NCI-H524 (cell line): ENCODE measurements at places on chromosomes 6 and 20.
A peak's percentile ranks its signal among the peaks of the same experiment; 100 is the strongest.

DNA sequence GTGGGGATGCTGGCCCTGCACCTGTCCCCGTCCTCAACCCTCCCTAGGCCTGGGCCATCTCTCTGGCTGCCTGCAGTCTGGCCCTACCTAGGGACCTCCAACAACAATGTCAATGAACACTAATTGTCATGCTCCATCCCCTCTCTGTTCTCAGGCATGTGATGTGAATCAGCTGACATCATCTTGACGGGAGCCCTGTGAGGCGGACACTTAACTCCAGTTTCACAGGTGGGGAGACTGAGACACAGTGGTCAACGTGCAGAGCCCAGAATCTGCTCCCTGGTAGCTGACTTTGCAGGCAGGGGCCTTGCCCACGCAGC is 762 bp upstream of the TCEA2 start:
- no peak for DNase-seq

DNA sequence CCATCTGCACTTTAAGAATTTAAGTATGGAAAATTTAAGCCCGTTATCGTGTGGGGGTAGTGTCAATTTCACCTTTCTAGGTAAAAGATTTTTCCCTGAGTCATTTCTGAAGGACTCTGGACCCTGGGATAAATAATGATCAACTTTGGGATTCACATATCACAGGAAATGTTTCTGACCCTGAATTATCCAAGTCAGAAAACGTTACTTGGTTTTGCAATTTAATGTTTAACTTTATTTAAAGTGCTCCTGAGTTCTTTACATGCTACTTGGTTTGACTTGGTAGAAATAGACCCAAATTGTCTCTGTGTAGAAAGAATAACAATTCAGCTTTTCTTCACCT is 1.5 kb upstream of the SLC17A3 start:
- no peak for DNase-seq

DNA sequence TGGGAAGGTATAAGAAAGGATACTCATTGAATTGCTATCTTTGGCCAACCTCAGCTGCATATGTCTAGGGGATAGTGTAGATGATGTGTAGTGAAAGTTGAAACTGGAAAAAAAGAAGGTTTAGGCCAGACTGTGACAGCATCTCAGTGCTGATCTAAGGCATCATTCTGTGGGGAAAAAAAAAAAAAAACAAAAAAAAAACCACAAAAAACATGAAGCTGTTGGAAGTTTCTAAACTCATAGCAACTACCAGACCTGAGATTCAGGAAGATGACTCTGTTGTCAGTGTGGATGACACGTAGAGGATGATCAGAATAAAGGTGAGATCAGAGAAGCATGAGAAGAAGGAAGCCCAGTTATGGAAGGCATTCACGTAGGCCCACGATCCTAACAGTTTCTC is 100.8 kb upstream of the CNKSR3 start:
- no peak for DNase-seq

GRCh38 chr6:157789861-157790260 is 33.2 kb upstream of the SNX9 start:
- DNase-seq, result no peak

DNA sequence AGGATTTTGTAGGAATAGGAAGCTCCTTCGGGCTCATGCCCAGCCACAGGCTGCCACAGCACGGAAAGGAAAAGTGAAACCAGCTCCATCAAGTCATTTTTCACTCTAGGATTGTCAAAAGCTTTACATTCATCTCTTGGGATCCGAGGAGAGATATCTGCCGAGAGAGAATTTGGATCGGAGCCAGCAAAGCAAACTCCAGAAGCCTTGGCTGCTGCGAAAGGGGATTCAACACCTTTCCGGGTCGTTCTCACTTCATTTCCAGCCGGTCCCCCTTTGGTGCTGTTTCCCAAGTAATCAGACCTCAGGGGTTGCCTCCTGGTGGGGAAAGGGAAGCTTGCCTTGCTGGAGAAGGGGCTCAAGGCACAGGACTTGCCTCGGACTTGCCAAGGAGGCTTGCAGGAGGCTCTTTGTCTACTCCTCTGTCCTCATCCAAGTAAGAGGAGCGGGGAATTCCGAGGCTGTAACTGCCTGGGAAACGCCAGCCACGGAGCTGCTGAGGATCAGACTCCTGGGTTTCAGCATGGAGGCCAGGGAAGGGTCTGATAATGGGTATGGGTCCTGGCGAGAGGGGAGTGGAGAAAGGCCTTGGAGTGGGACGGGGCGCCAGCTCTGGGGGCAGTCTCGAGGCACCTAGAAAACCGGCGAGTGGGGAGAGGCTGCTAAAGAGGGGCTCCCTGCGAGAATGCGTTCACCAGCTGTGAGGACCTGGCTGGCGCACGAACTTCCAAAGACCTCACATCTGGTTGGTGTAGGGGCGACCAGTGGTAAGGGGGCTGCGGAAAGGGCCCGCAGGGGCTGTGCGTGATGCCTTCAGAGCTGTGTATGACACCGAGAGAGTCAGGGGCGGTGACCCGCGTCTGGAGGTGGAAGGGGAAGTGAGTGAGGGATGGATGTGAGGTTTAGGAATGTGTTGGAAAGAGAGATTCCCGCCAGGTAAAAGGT is 702 bp downstream of the ETV7 start:
- no peak for DNase-seq

DNA sequence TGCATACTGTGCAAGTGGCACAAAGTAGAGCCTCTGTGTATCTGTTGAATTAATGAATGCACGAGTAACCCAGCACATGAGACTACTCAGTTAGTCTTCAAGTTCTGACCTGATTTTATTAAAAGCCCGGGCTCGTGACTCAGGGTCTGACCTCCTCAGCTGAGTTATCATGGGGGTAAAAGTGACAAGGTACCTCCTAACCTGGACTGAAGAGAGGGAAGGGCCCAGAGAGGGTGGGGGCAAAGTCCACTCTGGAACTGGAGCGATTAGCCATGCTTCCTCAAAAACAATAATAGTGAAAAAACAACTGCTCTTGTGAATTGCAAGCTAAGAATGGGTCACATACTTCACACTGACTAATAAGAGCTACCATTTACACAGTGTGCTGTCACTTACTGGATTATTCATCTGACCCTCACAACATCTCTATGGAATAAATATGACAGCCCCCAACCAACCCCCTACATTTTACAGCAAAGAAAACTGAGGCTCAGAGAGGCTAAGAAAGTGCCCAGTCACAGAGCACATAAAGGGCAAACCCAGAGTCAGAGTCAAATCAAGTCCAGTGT is 26.7 kb downstream of the TRERF1 start:
- DNase-seq, result no peak

DNA sequence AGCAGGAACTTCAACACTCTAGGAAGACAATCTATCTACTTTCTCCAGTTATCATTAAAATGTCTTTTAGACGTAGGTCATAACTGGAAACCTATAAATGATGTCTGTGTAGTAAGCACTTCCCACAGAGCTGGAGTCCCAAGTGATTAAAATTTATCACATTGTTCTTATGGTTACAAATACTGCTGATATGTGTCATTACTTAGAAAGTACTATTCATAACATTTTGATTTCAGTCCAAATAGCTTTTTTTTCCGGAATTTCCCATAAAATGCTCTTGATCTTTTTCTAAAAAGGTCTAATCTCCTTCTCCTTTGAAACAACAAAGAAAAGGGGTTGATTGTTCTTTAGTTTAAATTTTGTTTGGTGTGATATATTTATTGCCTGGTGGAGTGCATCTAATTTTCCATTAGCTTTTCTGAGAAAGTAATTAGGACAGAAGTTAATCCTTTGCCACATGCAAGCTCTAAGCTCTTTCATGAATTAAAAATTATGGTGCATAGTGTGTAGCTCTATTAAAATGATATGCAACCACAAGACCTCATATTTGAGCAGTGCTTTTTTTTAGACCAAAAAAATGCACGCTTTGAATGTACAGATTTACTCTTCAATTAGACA is 132.7 kb upstream of the TCF21 start:
- DNase-seq, result no peak

DNA sequence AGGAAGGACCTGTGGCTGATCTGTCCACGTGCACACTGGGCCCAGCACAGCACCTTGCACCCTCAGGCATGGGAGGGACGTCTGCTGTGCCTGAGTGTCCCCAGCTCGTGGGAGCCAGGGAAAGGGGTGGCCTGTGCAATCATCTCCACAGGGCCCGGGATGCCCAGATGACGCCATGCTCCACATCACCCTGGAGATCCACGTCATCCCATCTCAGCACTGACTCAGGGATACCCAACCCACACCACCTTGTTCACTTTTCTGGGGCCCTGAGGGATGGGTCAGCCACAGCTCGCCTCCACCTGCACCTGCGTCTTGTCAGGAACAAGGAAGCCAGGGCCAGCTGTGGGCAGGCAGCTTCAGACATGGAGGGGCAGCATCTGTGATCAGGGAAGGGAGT is 48.2 kb downstream of the RAB44 start:
- DNase-seq, result no peak

DNA sequence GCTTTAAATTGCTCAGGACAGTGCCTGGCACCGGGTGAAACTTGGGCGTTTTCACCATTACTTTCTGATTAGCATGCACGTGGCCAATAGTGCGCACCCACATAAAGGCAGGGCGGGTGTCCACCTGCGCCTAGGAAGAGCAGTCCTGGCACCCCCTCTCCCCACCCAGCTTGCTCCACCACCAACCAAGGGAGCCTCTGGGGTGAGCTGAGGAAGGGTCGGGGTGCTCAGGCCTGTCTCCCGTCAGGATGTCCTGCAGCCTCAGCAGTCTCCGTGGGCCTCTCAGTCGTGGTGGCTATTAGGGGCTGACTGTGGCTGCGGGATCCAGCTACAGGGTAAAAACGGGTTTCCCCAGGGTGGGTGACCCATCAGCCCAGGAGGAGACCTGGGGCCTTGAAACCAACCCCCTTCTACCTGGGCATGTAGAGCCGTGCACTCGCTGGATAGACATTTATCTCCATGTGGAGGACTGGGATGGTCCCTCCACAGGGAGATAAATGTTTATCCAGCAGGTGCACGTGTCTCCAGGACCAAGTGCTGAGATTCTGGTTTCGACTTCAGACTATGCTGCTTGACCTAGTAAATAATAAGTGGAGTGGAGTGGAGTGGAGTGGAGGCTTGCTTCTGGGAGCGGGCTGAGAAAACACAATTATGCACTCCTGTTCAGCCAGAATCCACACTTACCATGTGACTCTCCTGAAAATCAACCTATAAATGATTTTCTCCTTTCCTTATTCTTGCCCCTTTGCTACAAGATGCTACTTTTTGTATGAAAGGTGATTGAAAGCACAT is 91.1 kb downstream of the ZDHHC14 start:
- no peak for DNase-seq

DNA sequence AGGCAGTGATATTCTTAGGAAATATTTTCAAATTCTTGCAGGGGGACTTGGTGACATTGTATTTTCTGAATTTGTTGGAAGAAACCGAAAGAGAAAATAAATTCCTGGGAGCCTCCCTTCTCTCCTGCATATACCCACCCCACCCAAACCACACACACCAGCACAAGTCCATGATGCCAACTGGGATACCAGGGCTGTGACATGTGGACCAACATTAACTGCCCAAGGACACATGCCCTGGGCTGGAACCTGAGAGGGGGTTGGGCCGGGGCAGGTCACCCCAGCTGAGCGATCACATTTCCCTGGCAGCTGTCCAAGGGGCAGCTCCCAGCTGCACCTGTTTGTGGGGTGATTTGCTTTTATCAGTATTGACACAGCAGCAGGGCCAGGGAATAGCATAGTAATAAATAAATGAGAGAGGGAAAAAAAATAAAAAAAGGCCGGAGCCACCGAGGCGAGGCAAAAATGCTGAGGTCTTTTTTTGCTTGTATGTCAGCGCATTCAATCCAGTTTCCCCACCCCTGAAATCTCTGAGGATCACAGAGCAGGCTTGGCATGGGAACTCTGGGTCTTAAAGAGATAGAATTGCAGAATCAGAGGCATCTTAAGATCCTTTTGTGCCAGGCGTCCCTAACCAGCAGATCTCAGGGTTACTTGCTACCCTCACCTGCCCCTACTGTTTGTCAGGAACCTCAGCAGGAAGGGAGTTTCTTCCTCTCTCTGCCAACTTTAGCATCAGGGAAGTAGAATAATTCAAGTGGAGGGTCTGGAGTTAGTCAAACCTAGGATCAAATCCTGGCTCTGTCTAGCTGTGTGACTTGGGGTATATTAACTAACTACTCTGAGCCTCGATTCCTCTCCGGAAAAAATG is 66.5 kb upstream of the PIM1 start:
- peak; percentile 89 for DNase-seq

DNA sequence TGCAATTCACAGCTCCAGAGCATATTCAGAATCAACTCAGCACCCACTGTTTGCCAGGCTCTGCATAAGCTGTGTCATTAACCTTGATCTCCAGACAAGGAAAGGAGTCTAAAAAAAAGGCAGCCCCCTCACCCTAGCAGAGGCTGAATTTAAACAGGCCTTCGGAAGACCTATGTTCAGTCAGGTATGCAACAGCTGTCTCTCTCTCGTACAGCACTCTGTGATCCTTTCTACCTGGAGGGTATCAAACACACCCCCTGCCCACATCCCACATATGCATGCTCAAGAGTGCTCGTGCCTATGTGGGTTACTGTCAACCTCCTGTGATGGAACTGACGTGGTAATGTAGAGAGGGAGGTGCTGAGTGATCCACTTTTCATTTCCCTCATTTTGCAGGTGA is 8.5 kb downstream of the PLAGL2 start:
- DNase-seq, result no peak

DNA sequence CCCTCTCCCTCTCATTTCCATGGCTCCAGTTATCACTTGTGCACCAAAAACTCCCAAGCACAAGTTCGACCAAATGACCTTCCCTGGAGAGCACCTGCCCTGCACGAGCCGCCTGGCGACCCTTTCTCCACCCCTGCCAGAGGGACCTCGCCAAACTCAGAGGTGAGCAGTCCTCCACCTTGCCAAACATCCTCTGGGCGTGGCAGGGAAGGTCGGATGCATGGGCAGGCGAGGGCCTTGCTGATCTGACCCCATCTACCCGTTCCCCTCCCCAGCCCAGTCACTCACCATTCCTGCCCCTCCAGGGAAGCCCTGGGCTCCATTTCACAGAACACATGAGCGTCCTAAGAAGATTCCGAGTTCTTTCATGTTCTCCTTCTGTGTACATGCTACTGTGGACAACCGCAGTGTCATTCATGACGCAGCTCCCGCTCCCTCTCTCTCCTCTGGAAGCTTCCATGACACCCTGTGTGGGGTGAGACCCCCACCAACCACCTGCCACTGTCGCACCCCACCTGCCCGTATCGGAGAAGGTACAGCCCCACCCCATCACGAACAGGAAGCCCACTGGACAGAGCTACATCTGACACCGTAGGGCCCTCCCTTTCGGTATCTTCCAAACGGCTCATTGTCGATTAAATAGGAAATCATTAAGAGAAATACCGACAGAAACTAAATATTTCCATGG is 104.3 kb downstream of the DACT2 start:
- DNase-seq, result no peak
